ENCODE measurements at places on chromosomes 5 and 9.

- no peak for DNase-seq
These were observed 9.3 kb downstream of the ZNF622 start for GRCh38 chr5:16456103-16456832.

DNA sequence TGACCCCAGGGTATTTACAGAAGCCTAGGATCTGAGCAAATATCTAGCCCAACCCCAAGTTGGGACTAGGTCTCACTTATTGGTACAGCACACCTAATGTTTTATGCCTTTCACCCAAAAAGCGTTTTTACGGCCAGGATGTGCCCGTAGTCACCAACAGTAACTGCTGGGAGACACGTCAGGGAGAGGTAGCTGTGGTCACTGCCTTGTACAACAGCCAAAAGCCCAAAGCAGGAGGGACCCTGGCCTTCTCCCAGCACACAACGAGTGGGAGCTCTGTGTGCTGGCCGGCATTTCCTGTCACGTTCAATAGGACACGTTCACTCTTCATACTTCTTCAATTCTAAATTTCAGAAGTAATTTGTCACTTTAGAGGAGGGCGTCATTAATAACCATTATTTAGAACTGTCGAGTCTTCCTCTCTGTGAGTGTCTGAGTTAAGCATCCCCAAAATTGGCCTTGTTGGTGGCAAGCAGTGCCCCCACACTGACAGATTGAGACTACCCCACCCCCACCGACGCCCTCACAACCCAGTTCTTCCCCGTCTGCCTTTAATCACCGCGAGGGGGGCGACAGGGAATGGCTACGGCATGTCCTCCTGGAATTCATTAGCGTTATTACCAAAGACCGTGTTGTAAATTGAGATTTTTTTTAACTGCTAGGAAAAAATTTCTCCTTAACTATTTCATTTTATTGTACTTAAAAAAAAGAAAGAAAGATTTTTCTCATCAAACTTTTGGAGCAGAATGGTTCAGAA lies 80.7 kb downstream of the MVB12B start:
- DNase-seq = no peak

GRCh38 chr5:14076561-14076960 lies 66.6 kb upstream of the TRIO start:
- DNase-seq = no peak

DNA sequence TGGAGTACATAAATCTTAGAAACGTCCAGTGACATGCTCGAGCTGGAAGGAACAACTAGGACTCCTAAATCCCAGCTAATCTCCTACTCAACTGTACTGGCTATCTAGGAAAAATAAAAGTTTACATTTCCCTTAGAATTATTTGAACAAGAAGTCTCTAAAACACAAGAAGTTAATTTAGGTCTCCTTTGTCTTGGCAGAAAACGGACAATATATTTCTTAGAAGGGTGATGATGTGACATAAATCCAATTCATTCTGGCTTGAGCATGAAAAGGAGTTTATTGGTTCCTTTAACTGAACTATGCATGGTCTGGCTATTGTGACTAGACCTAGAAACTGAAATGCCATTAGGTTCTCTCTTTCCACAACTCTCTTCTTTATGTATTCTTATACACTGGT lies 1242.2 kb upstream of the DMAC1 start:
- DNase-seq = no peak

DNA sequence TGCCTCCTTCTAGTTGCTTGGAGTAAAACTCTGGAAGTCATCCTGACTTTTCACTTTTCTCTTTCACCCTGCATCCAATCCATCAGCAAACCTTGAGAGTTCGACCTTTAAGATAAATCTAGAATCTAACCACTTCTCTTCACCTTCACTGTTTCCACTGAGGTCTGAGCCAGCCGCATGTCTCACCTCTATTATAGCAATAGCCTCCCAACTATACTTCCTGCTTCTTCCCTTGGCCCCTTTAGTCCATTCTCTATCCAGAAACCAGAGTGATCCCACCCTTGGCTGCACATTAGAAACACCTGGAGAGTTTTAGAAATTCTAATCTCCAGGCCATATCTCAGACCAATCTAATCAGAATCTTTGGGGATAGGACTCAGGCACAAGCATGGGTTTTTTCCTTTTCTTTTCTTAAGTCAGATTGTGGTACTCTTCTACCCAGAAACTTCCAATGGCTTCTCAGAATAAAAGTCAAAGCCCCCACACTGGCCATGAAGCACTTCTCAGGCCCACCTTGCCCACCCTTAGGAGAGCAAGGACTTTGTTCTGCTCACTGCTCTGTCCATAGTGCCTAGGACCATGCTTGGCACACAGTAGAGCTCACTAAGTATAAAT lies 33.1 kb downstream of the MFAP3 start:
- no peak for DNase-seq

GRCh38 chr5:135604056-135604455 lies 25.3 kb upstream of the CXCL14 start:
- DNase-seq = no peak

- no peak for DNase-seq
These were observed 567.9 kb upstream of the DAB2 start for GRCh38 chr5:39992617-39993202.

DNA sequence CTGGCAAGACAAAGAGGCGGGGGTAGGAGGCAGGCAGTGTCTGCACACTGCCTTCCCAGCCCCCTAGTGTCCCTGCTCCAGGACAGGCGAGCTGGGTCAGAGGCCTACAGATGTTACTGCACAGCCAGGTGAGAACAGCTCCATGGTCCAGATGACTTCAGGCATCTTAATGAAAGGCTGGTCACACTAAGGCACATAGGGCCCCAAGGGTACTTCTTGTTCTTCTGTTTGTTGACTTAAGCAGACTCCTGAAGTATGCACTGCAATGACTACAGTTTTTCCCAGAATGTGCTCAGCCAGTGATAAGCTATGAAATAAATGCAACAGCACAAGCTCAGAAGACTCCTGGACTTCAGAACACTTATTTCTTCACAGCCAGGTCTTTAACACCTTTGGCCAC lies 27.4 kb downstream of the ATPSCKMT start:
- no peak for DNase-seq

DNA sequence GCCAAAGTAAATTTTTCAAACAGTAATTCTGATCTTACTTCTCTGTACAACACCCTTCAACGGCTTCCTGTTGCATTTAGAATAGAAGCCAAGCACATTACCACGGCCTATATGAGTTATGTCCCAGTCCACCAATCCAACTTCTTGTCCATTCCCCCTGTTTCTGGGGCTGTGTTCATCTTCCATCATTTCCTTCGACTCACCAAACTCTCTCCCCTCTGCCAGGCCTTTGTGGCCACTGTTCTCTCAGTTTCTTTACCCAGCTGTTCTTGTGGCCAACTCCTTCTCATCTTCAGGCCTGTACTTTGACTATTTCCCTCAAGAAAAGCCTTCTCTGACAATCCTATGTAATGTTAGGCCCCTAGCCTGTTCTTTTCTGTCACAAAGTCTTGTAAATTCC lies 259.4 kb upstream of the EFNA5 start:
- no peak for DNase-seq

DNA sequence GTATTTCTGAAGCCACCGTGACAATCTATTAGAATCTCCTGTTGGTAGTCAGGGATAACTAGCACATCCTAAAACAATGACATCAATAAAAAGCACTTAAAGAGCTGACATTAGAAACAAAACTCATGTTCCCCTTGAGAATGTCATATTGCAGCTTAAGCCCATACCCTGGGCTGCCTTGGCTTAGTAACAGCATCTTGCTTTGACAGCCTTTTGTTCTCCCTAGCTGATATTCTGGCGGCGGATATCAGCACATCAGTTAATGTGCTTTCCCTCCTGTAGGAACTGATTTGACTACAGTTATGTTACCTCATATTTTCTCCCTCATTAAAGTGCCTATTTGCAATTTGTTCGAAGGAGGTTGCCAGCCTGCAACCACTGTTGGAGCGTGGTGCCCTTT lies 214.1 kb downstream of the CD180 start:
- no peak for DNase-seq

- DNase-seq = no peak
These were observed 265.4 kb downstream of the DTWD2 start for GRCh38 chr5:118723021-118723338.

GRCh38 chr5:130135506-130135905 lies 231.2 kb downstream of the CHSY3 start:
- no peak for DNase-seq

GRCh38 chr5:104062621-104063377 lies 500.2 kb upstream of the NUDT12 start:
- no peak for DNase-seq

DNA sequence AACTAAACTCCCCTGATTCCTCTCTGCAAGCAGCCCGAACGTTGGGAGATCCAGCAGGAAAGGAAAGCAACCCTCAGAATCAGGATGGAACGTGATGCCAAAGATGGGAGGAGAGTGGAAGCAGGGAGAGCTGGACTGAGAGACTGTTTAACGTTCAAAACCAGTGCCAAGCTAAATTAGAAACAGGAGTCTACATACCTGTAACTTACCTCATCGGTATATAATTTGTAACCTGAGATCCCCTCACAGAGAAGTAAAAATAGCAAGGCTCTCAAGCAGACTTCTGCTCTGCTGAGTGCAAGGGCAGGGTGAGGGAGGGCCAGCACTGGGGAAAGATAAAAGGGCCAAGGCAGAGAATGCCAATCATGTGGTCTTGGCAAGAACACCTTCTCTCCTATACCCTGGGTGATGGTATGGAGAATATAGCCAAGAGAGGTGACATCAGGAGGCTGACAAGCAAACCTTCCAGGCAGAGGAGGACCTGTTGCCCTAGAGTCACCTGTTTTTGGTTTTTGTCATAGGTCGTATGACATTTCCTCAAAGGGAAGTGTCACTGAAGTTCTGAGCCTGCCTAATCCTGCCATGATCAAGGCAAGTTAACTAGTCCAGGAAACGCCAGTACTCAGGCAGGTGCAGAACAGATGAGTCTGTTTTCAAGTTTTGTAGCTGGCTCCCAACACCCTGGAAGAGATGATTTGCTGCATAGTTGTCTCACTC lies 472.0 kb downstream of the NFIB start:
- no peak for DNase-seq

- peak; percentile 55 for DNase-seq
These were observed 25.6 kb downstream of the CSF2 start for GRCh38 chr5:132099076-132099748.

GRCh38 chr5:140130949-140131733 lies 5.4 kb downstream of the IGIP start:
- no peak for DNase-seq

- DNase-seq = no peak
These were observed 40.8 kb downstream of the CSF2 start for GRCh38 chr5:132114150-132115121.

Measured in activated T-cell treated with anti-CD3 and anti-CD28 coated beads, Interleukin-2, amount 50 U/mL, for 4 hours (primary cell).